ENCODE measurements at places on chromosomes 4 and X. TPM values are rescaled to one million over a fixed set of nuclear protein-coding genes. Genes with fewer than 3 reads are reported as not detected.

DNA sequence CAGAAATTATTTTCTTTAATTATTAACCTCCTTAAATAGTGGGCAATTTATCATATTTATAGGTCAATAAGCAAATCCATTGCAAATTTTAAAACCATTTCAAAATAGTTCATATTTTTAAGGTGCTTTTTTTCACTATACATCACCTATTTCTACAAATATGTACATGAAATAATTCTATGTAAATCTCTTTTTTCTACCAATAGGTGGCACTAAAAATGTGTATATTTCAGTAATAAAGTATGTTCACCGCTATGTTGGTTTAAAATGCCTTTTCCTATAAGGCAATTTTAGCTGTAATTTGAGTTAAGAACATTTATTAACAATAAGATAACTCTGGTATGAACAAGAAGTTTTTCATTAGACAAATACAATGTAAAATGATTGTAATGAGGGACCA is 672.2 kb downstream of the KCTD8 start:
- no peaks in the 10 kb centered on the region for H3K36me3 ChIP-seq
- no peaks in the 10 kb centered on the region for H3K4me1 ChIP-seq
- no peak for DNase-seq
- no peaks in the 10 kb centered on the region for H3K27me3 ChIP-seq

The FREM3 gene
- total RNA-seq = not detected

The NHSL2 gene
- 5.7 TPM for total RNA-seq

The IGFBP7 gene
- 0.42 TPM for total RNA-seq

The LIMCH1 gene
- 3.3 TPM for total RNA-seq

DNA sequence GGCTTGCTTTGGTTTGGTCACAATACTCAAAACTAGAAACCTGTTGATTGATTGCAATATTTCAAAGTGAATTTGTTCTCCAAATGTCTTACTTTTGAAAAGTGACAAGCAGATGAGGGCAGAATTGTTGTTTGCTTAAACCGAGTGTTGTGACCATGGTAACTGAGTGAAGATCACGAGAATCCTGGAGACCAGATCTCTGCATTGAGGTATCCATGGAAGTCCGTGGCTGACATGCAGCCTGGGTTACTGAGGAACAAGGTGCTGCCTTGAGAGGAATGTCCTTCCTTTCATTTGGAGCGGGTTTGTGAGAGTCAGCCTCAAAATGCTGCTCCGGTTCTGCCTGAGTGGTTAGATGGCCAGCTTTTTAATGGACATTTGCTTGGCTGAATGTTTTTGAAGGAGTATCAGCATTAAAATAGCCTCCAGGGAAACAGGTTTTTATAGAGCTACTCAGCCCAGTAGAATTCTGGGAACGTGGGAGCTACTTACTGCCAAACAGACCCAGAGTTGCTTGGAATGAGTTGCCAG is 31.3 kb downstream of the NYX start:
- H3K36me3 ChIP-seq = peaks cover 12% of the 10 kb centered on the region
- H3K4me1 ChIP-seq = peaks cover 11% of the 10 kb centered on the region
- no peak overlapping the region for H3K27ac ChIP-seq
- H3K4me3 ChIP-seq = no peak overlapping the region
- no peaks in the 10 kb centered on the region for H3K27me3 ChIP-seq

- no peak for DNase-seq
- H3K36me3 ChIP-seq = no peaks in the 10 kb centered on the region
- no peak overlapping the region for H3K27ac ChIP-seq
Observed at GRCh38 chr4:131551306-131551705, 1597.8 kb upstream of the PCDH10 start.

The CLDN34 gene
- total RNA-seq = 0.31 TPM

- no peaks in the 10 kb centered on the region for H3K36me3 ChIP-seq
- DNase-seq = no peak
- H3K27me3 ChIP-seq = no peaks in the 10 kb centered on the region
Observed at GRCh38 chr4:113677325-113677724, 84.2 kb downstream of the CAMK2D start.

The ASB5 gene
- total RNA-seq = not detected

GRCh38 chr4:3067473-3068001 is 6.8 kb downstream of the HTT-AS start:
- no peaks in the 10 kb centered on the region for H3K36me3 ChIP-seq
- no peak overlapping the region for H3K4me3 ChIP-seq
- no peaks in the 10 kb centered on the region for H3K27me3 ChIP-seq
- no peak overlapping the region for H3K27ac ChIP-seq

The DMRTC1 gene
- total RNA-seq = not detected

- no peaks in the 10 kb centered on the region for H3K27me3 ChIP-seq
- no peak overlapping the region for H3K27ac ChIP-seq
- peaks cover 6% of the 10 kb centered on the region for H3K4me1 ChIP-seq
Observed at GRCh38 chrX:149683966-149684730, 27.7 kb upstream of the MAGEA11 start.

- DNase-seq = no peak
- H3K27ac ChIP-seq = no peak overlapping the region
- no peak overlapping the region for H3K4me3 ChIP-seq
- no peaks in the 10 kb centered on the region for H3K36me3 ChIP-seq
- H3K27me3 ChIP-seq = no peaks in the 10 kb centered on the region
- H3K4me1 ChIP-seq = no peaks in the 10 kb centered on the region
Observed at GRCh38 chr4:158018831-158019230, 154.0 kb downstream of the GASK1B start.

The RASSF6 gene
- 0.22 TPM for total RNA-seq

DNA sequence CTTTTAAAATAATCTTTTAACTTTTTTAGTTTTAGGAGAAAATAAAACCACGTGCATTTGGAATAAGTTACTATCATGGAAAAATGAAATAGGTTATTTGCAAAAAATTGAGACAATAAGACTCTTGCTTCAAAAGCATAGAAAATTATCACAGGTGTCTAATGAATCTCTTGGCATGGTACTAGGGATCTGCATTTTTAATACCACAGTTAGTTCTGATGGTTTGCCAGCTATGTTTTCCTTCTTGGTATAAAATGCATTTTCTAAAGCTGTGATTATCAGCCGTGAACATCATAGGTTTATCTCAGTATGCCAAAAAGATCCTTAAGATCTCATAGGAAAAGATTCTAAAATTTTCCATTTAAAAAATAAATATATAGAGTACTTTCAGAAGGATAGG is 83.9 kb downstream of the RASL11B start:
- H3K27me3 ChIP-seq = no peaks in the 10 kb centered on the region
- DNase-seq = no peak
- no peak overlapping the region for H3K27ac ChIP-seq
- H3K4me3 ChIP-seq = no peak overlapping the region
- peaks cover 5% of the 10 kb centered on the region for H3K4me1 ChIP-seq
- no peaks in the 10 kb centered on the region for H3K36me3 ChIP-seq

DNA sequence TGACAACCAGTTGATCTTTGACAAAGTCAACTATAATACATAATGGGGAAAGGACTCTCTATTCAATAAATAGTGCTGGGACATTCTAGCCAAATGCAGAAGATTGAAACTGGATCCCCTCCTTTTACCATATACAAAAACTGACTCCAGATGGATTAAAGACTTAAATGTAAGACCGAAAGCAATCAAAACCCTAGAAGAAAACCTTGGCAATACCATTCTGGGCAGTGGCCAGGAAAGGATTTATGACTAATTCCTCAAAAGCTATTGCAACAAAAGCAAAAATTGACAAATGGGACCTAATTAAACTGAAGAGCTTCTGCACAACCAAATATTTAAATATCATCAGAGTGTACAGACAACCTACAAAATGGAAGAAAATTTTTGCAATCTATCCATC is 185.1 kb downstream of the NPNT start:
- H3K27me3 ChIP-seq = no peaks in the 10 kb centered on the region
- no peak overlapping the region for H3K27ac ChIP-seq
- H3K4me3 ChIP-seq = no peak overlapping the region

GRCh38 chrX:9196961-9197640 is 163.2 kb upstream of the FAM9B start:
- no peak for DNase-seq
- H3K27ac ChIP-seq = no peak overlapping the region
- H3K27me3 ChIP-seq = no peaks in the 10 kb centered on the region
- 0 out of 2 replicates have a peak, but pooled peaks cover under 1% of the 10 kb centered on the region for H3K36me3 ChIP-seq

The LINC00632 gene
- total RNA-seq = 46.3 TPM

The HSFX1 gene
- total RNA-seq = 0.50 TPM

The PAGE2 gene
- not detected for total RNA-seq

- H3K27me3 ChIP-seq = no peaks in the 10 kb centered on the region
- DNase-seq = no peak
- no peak overlapping the region for H3K4me3 ChIP-seq
- no peaks in the 10 kb centered on the region for H3K36me3 ChIP-seq
- H3K27ac ChIP-seq = no peak overlapping the region
Observed at GRCh38 chr4:108428923-108429322, 191.5 kb upstream of the RPL34 start.

GRCh38 chr4:52760256-52760655 is 9.0 kb upstream of the ERVMER34-1 start:
- no peak for DNase-seq
- H3K27me3 ChIP-seq = no peaks in the 10 kb centered on the region
- H3K4me1 ChIP-seq = no peaks in the 10 kb centered on the region
- no peak overlapping the region for H3K4me3 ChIP-seq

The PJA1 gene
- 41.4 TPM for total RNA-seq

GRCh38 chr4:111924696-111925095 is 220.6 kb upstream of the FAM241A start:
- no peak for DNase-seq
- no peaks in the 10 kb centered on the region for H3K4me1 ChIP-seq
- no peak overlapping the region for H3K27ac ChIP-seq
- no peaks in the 10 kb centered on the region for H3K27me3 ChIP-seq
- no peak overlapping the region for H3K4me3 ChIP-seq

GRCh38 chr4:119080721-119081541 is 54.7 kb upstream of the MYOZ2 start:
- no peak overlapping the region for H3K4me3 ChIP-seq
- no peak overlapping the region for H3K27ac ChIP-seq
- H3K4me1 ChIP-seq = no peaks in the 10 kb centered on the region
- H3K27me3 ChIP-seq = no peaks in the 10 kb centered on the region

DNA sequence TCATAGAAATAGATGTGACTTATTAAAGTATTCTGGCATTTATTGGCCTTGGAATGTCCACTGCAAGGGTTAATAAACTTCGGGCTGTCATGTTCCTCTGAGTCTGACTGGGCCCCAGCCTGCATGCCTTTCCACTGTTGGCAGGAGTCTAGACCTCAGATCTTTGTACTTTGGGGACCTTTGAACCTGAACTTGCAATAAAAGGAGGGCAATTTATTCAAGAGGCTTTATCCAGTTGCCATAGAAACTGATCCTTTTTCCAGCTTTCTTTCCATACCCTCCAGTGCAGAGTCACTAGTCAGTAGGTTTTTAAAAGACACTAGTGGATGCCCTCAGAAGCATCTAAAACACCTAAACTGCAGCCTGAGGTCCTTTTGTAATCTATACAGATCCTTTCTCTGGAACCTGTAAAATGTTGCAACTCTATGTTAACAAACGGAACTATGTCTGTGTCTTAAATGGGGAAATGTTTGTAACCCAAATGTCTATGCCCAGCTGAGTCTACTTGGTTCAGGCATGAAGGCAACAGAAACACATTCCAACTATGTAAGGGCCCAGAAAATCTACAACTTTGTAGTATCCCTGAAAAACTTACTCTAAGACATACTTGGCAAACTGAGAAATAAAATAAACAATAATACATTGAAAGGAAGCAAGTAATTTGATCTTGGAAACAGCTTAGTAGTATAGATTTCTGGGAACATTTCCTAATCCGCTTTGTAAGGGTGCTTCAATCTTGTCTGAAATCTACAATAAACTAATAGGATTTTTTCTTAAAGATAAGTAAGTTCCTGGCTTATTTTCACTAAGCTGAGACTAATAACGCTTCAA is 41.5 kb downstream of the SOWAHB start:
- H3K4me1 ChIP-seq = no peaks in the 10 kb centered on the region
- DNase-seq = no peak
- H3K27me3 ChIP-seq = no peaks in the 10 kb centered on the region

DNA sequence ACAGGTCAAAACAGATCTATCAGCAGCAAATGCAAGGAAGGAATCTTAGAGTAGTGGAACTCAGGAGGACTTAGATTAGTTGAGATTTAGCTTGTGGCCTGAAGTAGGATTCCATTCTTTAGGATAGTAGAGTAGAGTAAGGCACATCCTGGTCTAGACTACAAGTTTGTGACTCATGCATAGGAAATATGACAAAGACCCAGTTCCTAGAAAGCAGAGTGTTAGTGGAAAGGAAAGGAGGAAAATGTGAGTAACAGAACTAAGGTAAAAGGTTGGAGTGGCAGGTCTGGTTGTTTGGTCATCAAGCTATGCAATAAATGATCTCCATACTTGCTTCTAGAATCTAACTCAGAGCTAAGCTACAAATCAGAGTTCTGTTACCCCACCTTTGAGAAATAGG is 595.0 kb downstream of the ACTRT1 start:
- H3K4me1 ChIP-seq = no peaks in the 10 kb centered on the region
- H3K27me3 ChIP-seq = no peaks in the 10 kb centered on the region
- H3K36me3 ChIP-seq = no peaks in the 10 kb centered on the region
- H3K27ac ChIP-seq = no peak overlapping the region
- DNase-seq = no peak

- H3K36me3 ChIP-seq = no peaks in the 10 kb centered on the region
- H3K4me1 ChIP-seq = no peaks in the 10 kb centered on the region
- H3K4me3 ChIP-seq = no peak overlapping the region
- peaks cover 4% of the 10 kb centered on the region for H3K27me3 ChIP-seq
Observed at GRCh38 chr4:168825975-168826374, 184.1 kb downstream of the CBR4 start.

DNA sequence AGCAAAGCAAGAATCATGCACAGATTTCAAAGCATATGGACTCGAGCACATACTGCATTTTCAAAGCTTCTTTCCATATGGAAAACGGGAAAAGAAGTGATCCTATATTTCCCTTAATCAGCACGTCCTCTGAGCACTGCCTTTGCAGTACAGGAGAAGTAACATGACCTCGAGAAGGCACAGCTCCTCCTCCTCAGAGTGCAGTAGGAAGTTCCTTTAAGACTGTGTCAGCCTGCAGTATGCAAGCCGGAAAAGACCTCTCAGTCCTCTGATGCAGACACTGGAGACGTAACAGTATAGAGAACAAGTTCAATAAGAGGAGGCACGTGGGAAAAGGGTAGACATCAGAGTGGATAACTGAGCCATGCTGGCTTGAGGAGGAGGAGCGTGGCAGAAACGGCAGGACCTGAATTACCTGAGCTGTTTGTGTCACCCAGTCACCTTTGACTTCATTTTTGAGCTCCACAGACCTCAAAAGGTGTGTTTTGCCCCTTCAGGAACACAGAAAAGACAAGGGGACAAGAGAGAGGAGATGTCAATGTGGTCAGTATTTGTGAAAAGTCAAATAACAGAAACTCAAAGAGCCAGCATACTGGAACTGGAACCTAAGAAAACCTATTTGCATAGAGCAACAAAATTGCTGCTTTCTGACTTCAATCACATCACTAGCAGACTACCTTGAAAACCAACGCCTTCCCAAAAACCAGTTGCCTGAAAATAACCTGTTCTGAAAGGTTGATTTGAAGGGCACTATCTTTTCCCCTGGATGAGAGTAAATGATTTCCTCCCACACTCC is 20.8 kb downstream of the IRF2 start:
- no peak overlapping the region for H3K4me3 ChIP-seq
- H3K27me3 ChIP-seq = no peaks in the 10 kb centered on the region
- H3K27ac ChIP-seq = no peak overlapping the region
- H3K36me3 ChIP-seq = no peaks in the 10 kb centered on the region
- DNase-seq = no peak
- H3K4me1 ChIP-seq = peaks cover 26% of the 10 kb centered on the region
